ENCODE measurements at places on chromosomes 2 and 18.

GRCh38 chr2:222255090-222255489 lies 43.7 kb downstream of the PAX3 start:
- DNase-seq = no peak

DNA sequence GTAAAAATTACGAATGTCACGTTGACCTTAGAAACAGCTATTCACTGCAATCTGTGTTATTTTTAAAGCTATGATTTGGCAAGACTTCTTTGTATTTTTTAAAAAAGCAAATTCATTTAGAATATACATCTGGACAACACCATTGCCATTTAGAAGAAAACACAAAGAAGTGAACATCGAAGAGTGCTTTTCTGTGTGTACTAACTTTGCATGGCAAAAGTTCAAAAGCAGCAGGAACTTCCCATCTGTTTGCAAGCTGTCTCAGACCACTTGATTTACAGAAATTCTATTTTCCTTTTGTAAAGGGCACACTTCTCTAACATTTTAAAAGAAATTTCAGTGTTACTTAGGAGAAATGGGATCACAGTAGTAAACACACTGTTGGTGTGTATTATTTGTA lies 145.9 kb downstream of the CALCRL start:
- peak; percentile 30 for DNase-seq

DNA sequence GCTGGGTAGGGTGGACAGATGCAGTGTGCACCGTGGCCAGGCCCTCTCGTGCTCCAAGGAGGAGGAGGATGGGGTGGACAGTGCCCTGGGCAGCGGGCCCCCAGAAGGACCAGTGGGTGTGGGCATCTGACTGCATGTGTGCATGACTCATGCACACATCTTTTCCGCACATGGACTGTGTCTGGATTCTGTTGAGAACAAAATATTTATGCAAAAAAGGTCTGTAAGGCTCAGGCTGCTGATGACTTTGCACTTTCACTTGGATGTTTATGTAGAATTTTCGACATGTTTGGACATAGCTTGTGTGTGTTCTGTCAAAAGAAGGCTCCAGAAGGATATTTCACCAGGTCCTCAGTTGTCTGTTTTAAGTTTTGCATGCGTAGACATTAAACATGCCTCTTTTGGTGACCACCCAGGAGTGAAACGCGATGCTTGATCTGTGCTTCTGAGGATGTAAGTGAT lies 45.6 kb downstream of the MTCL1 start:
- DNase-seq = peak; percentile 92

DNA sequence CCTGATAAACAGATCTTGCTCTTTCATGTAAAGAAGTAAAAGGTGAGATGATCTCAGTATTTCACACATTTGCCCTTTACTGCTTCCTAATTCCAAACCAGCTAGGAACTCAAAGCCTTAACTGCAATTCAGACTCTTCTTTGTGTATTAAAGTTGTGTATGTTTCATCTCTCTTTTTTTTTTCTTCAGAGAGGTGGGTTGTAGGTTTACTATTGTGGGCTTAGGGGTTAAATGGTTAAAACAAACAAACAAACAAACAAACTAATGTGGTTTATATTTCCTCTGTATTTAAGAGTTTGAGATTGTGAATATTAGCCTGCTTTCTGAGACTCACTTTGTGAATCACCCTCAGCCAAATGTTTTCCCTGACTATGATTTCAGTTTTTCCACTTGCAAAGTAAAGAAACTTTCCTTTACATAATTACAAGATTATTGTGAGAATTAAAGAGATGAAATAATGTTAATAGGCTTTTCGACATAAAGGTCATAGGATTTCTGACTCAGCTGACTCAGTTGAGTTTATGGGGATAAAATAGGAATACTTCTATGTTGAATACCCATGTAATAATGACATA lies 2.8 kb downstream of the GULP1 start:
- DNase-seq = no peak

DNA sequence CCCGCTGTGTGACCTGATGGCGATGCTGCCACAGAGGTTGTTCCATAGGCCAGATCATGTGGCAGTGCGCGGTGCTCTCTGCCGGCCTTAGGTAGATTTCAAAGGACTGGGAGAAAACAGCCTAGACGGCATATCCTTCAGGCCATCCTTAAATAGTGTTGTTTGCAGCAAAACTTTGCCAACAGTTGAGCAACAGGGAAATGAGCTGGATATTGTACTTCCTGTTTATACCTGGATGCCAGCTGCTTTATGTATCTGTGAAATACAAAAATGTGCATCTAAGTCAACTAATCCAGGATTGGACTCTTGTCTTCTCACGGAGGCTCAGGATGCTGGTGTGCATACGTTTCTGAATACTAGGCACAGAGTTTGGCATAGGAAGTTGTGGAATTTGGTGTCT lies 107.1 kb downstream of the EML6 start:
- no peak for DNase-seq

DNA sequence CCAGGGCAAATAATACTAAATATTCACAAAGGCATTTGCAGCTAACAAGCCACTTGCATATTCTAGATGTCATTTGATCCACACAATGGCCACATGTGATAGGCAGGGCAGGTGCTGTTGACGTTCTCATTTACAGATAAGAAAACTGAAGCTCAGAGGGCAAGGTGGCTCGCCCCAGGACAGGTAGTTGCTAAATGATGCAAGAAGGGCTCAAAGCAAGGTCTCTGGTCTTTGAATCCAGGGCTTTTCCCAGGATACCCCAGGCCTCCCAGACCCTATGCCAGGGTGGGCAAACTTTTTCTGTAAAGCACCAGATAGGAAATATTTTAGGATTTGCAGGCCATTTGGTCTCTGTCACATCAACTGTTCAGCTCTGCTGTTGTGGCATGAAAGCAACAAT lies 35.1 kb downstream of the LOXHD1 start:
- DNase-seq = no peak

Measured in fibroblast of gingiva (primary cell).